Type B pancreatic cell (in vitro differentiated cells): ENCODE measurements at places on chromosomes 1 and 21. TPM values are rescaled to one million over a fixed set of nuclear protein-coding genes. Genes with fewer than 3 reads are reported as not detected.

GRCh38 chr1:222529181-222529580 is 18.7 kb downstream of the HHIPL2 start:
- no peak for DNase-seq

DNA sequence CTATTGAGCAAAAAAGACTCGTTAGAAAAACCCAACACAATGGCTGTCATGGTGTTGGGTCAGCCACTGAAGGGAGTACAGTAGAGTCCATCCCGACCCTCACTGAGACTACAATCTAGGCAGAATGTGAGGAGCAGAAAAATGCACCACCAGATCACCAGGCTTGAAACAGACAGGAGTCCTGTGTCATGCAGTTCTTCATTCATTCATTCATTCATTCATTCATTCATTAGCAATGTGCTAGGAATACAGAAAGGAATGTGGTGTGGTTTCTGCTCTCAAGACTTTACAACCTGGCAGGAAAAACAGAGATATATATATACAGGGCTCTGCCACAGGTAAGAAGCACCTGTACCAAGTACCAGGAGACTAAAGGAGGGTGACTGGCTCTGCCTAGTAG is 392.3 kb downstream of the OMA1 start:
- DNase-seq, result no peak

GRCh38 chr1:215792446-215792845 is 225.3 kb downstream of the KCTD3 start:
- no peak for DNase-seq

DNA sequence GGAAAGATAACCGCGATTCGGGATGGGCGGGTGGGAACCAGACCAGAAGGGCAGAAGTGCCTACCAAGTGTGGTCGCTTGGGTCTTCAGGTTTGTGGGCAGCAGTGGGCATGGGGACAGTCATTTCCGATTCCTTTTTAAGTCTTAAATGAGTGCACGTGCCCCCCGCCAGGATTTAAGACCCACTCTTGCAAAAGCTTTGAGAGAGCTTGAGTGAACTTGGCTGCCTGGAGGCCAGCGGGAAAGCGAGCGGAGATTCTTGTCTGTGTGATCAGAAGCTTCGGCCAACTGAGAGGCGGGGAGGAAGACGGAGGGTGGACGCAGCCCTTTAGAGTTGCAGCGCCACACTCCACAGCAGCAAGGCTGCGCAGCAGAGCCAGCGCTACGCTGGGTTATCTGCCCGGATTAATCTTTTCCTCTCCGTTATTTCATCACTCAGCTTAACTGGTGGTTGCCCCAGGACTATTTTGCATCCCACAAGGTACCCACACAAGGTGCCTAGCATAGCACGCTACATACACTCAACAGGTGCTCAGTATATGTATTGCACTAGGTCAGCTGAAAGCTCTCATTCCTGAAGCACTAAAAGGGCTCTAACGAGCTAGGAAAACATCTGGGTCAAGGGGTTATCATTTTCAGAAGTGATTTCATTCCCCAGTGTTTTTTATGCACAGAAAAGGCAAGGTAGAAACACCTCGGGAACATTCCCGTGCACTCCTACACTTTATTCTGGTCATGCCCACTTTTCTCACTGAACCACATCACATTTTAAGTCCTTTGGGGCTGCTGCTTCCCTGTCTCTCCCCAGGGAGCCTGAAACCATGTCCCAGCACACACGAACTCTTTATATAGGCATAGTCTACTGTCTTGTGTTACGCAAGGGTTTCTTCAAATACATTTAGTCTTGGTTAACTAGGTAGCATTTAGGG is 1.5 kb upstream of the BATF3 start:
- DNase-seq, result peak; percentile 67

- no peak for DNase-seq
Observed at GRCh38 chr1:192489047-192489446, 86.5 kb upstream of the RGS1 start.

DNA sequence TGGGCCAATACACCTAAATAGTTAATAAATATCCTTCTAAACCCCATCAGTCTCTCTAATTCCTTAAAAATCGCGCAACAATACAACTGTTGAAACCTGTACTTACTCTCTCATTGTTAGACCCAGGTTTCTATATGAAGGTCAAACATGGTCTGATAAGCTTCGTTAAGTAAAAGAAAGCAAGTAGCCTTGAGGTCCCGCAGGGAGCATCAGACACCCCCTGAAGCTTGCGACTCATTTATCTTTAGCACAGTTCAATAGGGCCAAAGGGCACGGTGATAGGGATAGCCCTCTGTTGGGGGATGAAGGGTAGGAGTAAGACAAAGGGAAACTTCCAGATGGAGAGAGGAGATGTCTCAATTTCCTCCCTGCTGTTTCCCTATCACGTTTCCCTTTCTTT is 27.3 kb upstream of the THEM4 start:
- DNase-seq, result no peak

- no peak for DNase-seq
Observed at GRCh38 chr21:44802396-44803153, 955 bp upstream of the UBE2G2 start.

TDRD5 gene
- total RNA-seq, result 0.52 TPM in 1 of 2 replicates, not detected in the other

GRCh38 chr1:43280692-43281091 is 4.7 kb downstream of the C1orf210 start:
- DNase-seq, result no peak

DNA sequence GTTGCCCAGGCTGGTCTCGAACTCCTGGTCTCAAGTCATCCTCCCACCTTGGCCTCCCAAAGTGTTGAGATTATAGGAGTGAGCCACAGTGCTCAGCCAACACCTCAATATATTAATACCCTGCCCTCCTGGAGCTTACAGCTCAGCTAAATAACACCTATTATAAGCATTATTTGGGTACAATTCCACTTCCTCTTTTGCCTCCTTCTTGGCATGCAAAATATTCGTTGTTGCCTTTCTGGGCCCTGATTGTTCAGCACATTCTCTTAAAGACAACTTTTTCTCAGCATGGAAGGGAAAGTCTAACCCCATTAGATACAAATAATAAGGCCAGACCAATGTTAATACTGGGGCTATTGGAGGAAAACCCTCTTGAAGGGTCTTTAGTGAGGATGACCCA is 2.8 kb downstream of the PAQR7 start:
- DNase-seq, result no peak

SPATA46 gene
- total RNA-seq, result not detected in 2 replicates

GRCh38 chr1:108704496-108704895 is 8.2 kb upstream of the FNDC7 start:
- no peak for DNase-seq

AUNIP gene
- total RNA-seq, result 3.7 and 7.2 TPM in 2 replicates

- DNase-seq, result no peak
Observed at GRCh38 chr1:37663426-37664000, 28.8 kb upstream of the CDCA8 start.

DNA sequence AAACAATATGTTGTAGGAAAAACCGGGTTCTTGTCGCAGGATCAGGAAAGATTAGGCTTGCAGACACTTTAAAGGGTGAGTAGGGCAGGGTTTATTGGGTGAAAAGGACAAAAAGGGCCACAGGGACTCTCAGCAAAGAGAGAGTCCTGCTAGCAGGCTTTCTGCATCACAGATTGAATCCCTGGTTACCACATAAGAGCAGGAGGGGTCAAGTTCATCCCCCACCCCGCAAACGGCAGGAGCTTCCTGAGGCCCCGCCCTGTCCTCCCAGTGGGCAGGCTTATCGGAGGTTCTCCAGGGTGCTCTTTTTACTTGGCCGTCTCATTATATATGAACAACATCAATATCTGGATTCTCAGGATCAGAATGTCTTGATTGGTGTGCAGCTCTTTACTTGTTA is 47.7 kb downstream of the SYCP1 start:
- DNase-seq, result no peak

DNA sequence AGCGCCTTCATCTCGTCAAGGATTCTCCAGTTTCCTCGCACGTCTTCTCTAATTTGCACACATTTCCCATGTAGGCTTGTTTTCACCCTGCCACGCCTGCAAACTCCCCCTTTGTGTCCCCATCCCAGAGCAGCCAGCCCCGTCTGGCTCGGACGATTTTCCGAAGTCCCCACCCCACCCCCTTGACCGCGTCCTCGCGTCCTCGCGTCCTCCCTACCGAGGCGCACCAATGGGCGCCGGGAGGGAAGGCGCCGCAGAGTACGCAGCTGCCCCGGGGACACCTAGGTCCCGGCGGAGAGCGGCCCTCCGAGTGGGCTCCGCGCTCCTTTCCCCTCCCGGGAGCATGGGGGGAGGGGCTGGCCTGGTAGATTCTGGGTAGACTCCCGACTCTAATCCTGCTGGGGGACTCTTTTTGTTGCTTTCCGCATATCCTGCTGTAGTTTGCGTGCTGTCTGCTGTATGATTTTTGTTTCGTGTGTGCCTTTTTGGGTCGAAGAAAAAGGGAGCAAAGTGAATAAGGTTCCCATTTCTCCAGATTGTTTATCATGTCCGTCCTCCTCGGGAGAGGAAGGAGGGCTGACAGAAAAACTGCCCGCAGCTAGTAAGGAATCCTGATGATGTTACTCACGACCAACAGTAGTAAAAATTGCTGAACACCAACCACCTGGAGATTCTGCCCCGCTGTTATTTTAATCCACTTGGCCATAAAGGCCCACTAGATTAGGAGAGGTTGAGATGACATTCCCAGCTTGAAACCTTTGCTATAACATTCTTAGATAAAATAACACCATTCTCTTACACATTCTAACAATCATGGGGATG is 1.5 kb downstream of the CACHD1 start:
- DNase-seq, result peak; percentile 72

DNA sequence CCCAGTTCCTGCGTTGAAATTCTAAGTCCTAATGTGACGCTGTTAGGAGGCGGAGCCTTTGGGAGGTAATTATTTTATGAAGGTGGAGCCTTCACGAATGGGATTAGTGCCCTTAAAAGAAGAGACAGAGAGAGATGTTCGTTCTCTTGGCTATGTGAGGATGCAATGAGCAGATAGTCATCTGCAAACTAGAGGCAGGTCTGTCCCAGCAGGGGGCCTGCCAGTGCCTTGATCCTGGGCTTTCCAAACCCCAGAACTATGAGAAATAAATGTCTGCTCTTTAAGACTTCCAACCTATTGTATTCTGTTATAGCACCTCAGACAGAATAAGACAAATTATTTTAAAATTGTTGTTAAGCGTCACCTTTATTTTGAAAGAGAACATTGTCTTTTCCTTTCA is 123.1 kb upstream of the KCNJ6 start:
- no peak for DNase-seq

GRCh38 chr1:36455386-36455785 is 5.1 kb upstream of the OSCP1 start:
- no peak for DNase-seq

DNA sequence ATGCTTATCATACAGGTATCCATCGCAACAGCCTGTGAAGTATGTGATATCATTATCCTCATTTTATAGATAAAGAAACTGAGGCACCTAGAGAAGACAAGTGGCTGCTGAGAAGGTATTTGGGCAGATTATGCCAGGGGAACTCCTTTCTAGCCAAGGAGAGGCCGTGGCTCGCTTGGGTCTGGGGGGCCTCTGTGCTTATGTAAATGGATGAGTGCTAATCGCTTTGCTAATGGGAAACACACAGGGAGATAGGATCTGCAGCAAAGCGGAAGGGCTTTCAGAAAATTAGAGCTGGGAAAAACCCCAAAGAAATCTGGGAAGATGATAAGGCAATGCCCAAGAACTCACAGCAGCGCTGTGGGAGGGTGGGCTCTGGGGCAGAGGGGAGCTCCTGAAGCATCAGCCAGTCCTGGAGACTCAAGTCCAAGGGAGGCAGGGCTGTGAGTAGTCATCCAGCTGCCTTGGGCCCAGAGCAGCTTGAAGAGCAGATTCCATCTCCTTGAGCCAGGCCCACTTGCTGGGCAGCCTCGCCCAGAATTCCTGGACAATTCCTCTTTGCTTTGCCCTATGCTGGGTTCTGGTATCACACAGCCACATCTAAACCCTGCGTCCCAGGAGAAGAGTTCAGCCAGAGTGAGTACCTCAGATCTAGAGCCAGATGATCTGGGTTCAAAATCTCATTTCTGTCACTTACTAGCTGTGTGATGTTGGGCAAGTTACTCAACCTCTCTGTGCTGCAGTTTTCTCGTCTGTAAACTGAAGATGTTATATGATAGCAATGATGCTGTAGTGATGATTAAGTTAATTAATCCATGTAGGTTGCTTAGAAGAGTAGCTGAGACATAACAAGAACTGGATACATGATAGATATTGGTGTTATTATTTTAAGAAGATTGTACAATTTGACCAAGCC is 36.7 kb downstream of the FOXD2 start:
- no peak for DNase-seq

KCNJ9 gene
- not detected in 2 replicates for total RNA-seq

SLAMF1 gene
- total RNA-seq, result not detected in 2 replicates

DNA sequence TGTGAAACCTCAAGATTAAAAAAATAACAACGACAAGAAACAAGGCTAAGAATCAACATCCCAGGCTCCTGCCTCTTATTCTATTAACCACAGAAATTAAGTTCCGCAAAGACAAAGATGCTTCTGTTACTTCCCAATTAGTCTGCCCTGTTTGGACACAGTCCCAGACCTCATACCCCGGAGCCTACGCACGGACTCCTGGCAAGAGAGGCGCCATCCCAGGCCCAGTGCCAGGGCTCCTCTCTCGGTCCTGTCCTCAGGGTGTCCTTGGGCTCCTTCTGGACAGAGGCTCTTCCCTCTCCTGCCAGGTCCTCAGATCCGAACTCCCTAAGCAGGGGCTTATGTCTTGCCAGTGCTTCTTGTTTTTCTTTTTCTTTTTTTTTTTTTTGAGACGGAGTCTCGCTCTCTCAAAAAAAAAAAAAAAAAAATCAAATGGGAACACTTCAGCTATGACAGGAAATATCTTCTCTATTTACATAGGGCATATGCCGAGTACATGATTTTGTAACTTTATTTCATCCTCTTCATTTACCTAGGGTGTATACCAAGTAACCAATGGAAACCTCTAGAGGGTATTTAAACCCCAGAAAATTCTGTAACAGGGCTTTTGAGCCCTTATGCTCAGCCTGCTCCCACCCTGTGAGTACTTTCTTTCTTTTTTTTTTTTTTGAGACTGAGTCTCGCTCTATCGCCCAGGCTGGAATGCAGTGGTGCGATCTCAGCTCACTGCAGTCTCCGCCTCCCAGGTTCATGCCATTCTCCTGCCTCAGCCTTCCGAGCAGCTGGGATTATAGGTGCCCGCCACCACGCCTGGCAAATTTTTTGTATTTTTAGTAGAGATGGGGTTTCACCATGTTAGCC is 11.7 kb upstream of the ENO1 start:
- no peak for DNase-seq

GRCh38 chr1:86464819-86465218 is 3.9 kb upstream of the CLCA1 start:
- no peak for DNase-seq

CHIT1 gene
- total RNA-seq, result not detected in 2 replicates

HPDL gene
- 8.0 and 8.6 TPM in 2 replicates for total RNA-seq

DNA sequence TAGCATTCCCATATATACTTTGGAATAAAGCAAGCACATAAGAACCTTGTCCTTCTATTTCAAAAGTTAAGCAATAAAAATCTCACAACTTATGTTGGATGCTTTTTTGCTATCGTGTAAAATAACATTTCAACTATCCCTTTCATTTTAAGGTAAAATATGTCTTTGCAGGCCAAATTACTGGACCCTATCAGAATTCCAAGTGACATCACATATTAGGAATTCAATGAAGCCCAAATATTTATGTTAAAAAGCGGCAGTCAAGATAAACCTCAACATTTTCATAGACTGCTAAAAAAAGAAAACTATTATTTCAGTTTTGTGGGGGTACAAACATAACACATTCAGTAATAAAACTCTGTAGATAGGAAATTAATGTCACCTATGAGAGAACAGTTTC is 252.0 kb downstream of the KCTD3 start:
- DNase-seq, result no peak

GRCh38 chr21:41426676-41427404 is 801 bp downstream of the MX1 start:
- DNase-seq, result no peak

MTARC2 gene
- 14.3 and 14.4 TPM in 2 replicates for total RNA-seq
